ENCODE measurements at places on chromosomes 4 and X.

DNA sequence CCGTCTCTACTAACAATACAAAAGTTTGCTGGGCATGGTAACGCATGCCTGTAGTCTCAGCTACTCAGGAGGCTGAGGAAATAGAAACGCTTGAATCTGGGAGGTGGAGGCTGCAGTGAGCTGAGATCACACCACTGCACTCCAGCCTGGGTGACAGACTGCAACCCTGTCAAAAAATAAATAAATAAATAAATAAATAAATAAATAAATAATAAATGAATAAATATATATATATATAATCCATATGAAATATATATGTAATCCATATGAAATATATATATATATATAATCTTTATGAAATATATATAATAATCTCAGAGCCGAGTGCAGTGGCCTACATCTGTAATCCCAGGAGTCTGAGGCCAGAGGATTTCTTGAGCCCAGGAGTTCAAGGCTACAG is 17.8 kb upstream of the RBPJ start:
- no peak for DNase-seq

GRCh38 chr4:67087897-67088296 is 457.4 kb downstream of the CENPC start:
- DNase-seq = peak; percentile 1

- no peak for DNase-seq
These were observed 2.0 kb downstream of the ATP6AP2 start for GRCh38 chrX:40582811-40583210.

GRCh38 chr4:136113921-136114320 is 1418.4 kb downstream of the PCDH18 start:
- no peak for DNase-seq

- DNase-seq = peak; percentile 1
These were observed 207.2 kb downstream of the NLGN4X start for GRCh38 chrX:6021316-6022091.
